IPS DF 19.7 (cell line): ENCODE measurements at places on chromosomes 3 and 15.

GRCh38 chr3:102053375-102053989, 204.2 kb downstream of the NFKBIZ start:
- no peak for DNase-seq

DNA sequence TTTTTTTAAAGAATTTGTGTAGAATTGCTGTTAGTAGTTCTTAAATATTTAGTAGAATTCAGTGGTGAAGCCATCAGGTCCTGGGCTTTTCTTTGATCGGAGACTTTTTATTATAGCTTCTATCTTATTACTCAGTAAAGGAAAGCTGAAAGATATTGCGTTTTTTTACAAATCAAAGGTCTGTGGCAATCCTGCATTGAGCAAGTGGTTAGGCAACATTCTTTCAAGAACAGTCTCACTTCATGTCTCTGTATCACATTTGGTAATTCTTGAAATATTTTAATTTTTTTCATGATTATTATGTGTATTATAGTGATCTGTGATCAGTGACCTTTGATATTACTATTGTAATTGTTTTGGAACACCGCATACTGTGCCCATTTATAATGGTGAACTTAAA, 140.8 kb downstream of the UNC13C start:
- DNase-seq, result no peak

DNA sequence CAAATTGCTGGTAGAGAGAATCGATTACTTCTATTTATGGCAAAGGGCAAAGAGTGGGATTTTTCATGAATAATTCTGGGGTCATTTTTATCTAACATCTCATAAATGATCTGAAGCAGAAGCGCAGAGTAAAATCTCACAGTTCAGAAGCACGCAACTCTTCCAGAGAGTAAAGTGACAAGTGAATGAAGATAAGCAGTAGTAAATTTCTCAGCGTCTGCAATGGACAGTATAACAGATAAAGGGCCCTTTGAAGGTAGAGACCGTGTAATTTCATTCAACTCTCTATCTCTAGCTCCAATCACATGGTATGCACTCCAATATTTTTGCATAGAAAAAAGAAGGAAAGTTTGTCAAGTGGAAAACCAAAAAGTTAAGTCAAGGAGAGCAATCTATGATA, 521.1 kb upstream of the NECTIN3 start:
- DNase-seq, result no peak

GRCh38 chr3:21839592-21839991, 88.6 kb upstream of the ZNF385D start:
- peak; percentile 35 for DNase-seq

GRCh38 chr15:84600331-84600686, 500 bp upstream of the ZSCAN2 start:
- no peak for DNase-seq

DNA sequence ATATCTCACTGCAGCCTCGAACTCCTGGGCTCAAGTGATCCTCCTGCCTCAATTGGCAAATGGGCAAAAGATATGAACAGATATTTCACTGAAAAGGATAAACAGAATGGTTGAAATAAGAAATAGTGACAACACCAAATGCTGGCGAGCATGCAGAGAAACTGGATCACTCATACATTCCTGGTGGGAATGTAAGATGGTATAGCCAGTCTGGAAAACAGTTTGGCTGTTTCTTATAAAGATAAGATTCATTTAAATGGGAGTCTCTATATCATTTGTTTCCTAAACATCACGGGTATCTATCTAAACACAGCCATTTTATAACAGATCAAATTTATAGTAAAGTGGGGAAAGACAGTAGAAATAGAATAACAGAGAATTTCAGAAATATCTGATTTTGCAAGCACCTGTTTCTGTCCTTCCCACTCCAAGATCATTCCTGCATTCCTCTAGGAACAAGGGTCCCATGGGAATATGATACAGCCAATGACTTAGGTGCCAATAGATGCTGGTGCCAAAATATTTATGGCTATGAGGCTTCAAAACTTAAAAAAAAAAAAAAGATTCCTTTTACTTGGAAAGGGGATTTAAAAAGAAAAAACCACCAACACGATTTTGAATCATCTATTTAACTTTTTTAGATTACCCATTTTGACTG, 9.9 kb upstream of the TFDP2 start:
- DNase-seq, result no peak

DNA sequence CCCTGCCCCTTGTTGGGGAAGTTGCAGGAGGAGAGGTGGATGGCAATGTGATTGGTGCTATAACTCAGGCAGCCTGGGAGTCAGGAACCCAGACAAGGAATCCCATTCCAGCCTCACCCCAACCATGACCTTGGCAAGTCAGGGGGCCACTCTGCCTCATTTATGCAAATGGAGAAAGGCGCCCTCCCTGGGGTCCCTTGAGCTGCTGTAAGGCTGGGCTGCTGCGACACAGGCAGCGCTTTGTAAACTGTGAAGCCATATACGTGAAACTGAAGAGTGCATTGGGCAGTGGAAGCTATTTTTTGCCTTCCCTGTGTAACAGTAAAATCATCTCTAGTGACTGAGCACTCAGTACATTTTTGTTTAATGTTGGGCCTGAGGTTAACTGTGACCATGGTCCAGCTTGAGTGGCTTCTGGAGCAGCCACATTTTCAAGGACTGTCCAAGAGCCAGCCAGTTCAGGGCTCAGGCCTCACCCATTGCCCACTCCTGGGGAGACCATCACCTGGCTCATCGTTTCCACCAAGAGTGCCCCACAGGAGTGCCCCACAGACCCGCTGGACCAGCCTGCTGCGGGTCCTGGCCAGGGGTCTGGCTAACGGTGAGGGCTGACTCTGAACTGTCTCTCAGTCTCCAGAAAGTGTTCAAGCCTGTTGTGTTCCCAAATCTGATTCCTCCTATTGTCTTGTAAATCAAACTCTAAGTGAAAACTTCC, 27.9 kb downstream of the KIF7 start:
- no peak for DNase-seq

GRCh38 chr15:66254951-66255676, 1.6 kb upstream of the MEGF11 start:
- no peak for DNase-seq

GRCh38 chr3:197372047-197372661, 73.7 kb upstream of the DLG1 start:
- no peak for DNase-seq

DNA sequence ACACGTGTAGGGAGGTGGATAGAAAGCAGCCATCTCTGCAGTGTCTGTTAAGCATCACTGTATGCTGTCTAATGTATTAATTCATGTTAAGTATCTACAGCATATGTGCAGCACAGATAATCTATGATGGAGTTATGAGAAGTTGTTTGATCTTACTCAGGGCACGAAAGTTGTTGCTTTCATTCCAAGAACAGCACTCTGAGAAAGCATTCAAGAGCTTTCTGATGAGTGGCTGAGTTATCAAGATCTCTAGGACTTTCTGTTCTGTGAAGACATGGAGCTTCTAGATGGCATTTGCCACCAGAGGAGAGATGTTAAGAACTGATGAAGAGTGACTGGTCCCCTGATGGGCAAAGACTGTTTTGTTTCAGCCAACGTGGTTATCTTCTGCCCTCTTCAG, 22.6 kb upstream of the TPRG1 start:
- no peak for DNase-seq

- DNase-seq, result no peak
These were observed 135.4 kb upstream of the CBLB start for GRCh38 chr3:106004137-106004681.
